G401 (cell line): ENCODE measurements at places on chromosomes 16 and 17. TPM values are rescaled to one million over a fixed set of nuclear protein-coding genes. Genes with fewer than 3 reads are reported as not detected.

- DNase-seq: no peak
Observed at GRCh38 chr16:1464894-1465566, 9.8 kb downstream of the CLCN7 start.

DNA sequence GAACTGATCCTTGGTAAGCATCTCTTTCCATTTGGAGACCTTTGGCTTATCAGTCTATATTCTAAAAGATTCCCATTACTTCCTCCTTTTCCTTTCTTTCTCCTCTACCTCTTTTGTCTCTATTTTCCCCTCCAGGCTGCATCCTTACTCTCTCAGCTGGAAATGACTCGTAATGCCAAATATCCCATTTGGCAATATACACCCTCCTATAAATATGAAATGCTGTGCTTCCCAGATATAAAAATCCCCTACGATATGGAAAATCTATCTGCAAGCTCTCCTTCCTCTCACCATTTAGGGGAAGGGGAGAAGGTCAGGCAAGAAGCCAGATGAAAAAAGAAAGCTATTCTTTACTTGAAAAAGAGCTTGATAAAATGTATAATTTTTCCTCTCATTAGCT lies 39.9 kb downstream of the XPO6 start:
- no peak for DNase-seq

DNA sequence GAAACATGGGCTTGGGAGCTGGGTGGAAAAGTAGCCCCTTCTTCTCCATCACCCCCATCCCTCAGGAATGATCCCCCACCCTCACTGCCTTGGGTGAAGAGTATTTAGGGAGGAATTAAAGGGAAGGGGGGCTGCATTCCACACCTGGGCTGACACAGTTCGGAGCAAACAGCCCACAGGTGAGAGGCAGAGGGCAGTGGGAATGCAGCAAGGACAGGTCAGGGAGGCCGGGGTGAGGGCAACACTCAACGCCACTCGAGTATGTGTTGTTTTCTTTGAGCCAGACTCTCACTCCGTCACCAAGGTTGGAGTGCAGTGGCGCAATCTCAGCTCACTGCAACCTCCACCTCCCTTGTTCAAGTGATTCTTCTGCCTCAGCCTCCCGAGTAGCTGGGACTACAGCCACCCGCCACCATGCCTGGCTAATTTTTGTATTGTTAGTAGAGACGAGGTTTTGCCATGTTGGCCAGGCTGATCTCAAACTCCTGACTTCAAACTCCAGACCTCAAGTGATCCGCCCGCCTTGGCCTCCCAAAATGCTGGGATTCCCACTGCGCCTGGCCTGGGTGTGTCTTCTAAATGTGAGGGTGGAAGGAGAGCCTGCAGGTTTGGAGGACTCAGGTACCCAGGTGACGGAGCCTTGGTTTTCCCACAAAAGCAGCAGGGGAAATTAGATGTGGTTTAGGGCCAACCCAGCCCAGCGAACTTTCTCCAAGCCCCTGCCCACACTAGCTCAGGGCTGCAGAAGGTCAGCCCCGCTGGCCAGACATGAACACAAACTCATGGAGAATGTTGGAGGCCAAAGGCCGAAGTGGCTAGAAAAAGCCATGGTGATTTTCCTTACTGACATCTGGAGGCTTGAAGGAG lies 21.2 kb upstream of the ITGA3 start:
- no peak for DNase-seq

DNA sequence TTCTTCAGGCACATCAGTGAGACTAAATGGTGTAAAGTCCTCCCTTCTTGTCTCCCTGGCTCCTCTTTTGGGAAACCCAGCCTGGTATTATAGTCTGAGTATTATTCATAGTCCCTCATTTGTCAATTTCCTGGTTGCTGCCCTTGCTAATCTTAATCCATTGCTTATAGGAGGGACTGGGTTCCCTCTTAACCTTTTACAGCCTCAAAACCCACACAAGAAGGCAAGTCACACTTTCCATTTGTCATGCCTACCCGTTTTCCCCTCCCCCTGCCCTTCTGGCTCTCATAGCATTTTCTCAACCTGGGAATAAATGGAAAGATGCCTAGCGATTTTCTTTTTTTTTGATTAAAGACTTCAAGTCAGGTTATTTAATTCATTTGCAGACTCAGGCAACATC lies 124.8 kb downstream of the MAP2K6 start:
- DNase-seq: no peak

- peak; percentile 73 for DNase-seq
Observed at GRCh38 chr17:8151641-8152111, 528 bp downstream of the PER1 start.

GRCh38 chr16:78503602-78504001 lies 404.1 kb downstream of the WWOX start:
- DNase-seq: peak; percentile 85

DNA sequence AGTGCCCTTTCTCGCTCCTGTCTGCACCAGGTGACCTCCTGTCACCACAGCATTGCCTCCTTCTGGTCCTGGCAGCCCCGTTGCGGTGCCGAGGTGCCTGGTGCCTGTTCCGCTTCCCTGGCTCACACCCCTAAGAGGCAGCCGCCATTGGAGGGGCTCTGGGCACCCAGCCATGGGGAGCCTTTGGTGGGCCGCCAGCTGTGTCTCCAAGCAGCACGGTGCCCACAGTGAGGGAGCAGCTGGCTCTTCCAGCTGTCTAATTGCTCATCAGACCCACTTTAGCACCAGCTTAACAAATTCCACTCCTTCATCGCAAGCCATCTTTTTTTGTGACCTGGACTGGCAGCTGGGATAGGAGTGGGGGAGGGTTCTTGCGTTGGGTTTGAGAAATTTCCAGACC lies 276.1 kb downstream of the SNX29 start:
- DNase-seq: no peak

GRCh38 chr17:34892461-34893249 lies 68.6 kb downstream of the CCT6B start:
- peak; percentile 53 for DNase-seq

DNA sequence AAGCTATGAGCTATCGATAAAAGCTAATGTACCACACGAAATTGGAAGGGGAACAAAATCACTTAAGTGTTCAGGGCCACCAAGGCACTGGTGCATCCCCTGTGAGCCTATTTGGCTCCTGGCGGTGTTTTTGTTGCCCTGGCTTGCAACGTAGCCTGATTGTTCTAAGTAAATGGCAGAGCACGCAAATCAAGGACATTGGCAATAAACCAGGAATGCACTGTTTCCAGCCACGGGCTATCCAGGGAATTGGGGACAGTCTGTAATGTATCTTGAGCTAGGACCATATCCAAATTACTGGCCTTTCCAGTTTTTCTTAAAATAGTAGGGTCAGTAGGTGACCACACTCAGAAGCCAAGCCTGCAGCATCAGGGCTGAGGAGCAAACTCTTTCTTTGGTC lies 734.0 kb downstream of the MAF start:
- DNase-seq: peak; percentile 13

- peak; percentile 65 for DNase-seq
Observed at GRCh38 chr16:9258423-9259051, 167.1 kb downstream of the HAPSTR1 start.

DNA sequence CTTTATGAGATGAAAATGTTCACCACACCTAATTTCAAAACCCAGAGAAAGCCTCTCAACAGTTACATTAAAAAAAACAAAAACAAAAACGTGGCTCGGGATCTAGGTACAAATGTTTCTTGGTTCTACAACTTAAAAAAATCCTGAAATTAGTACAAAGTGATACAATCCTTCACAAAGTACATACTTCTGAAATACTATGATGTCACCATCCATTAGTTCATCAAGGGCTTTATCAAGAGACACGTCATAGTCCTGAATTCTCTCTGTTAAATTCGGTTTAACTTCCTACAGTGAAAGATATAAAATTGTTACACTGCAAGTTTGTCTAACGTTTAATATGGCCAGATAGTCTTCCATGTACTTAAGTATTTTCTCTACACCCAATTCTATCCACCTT lies 18.2 kb downstream of the LITAFD start:
- no peak for DNase-seq

DNA sequence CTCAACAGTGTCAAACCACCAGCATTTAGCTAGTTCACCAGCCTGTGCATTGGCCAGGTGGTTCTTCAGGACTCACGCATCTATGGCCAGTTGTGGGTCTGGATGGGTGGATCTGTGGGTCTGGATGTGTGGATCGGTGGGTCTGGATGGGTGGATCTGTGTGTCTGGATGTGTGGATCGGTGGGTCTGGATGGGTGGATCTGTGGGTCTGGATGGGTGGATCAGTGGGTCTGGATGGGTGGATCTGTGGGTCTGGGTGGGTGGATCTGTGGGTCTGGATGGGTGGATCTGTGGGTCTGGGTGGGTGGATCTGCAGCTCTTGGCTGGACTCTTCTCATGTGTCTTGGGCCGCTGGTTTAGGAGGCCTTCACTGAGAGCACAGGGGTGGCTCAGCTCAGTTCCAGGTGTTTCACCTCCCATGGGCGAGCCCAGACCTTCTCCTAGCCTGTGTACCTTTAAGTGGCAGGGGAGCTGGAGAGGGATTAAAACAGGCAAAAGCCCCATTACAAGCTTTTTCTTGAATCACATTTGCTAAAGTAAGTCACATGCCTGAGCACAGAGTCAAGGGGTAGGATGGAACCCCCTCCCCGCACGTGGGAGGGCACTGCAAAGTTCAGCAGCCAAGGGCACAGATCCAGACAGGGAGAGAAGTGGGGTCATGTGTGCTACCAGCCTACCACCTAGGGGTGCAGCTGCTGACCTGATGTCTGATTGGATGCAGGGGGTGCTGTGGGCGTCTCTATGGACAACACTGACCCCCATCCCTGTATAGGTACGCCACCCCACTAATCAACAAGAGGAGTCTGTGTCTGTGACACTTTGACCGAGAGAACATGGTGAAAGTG lies 3.4 kb upstream of the NUBP1 start:
- no peak for DNase-seq

GRCh38 chr16:13957197-13958078 lies 37.5 kb downstream of the ERCC4 start:
- no peak for DNase-seq

DNA sequence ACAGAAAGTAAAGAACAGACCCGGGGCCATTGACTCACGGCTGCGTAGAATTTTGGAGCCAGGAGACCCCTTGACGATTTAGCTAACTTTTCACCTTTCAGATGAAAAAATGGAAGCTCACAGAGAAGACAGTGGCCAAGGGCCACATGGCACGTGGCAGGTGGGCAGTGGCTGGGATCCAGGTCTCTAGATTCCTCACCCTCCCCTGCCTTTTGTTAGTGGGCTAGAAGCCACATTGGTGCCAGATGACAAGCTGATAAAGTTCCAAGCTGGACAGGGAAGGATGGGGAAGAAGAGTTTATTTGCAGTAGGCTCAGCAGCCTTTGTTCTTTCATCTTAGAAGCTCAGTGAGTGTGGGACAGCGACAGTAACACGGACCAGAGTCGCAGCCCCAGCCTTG lies 105.8 kb downstream of the SPACA3 start:
- DNase-seq: peak; percentile 82

- DNase-seq: no peak
Observed at GRCh38 chr16:88512728-88513696, 57.2 kb upstream of the ZC3H18 start.

DNA sequence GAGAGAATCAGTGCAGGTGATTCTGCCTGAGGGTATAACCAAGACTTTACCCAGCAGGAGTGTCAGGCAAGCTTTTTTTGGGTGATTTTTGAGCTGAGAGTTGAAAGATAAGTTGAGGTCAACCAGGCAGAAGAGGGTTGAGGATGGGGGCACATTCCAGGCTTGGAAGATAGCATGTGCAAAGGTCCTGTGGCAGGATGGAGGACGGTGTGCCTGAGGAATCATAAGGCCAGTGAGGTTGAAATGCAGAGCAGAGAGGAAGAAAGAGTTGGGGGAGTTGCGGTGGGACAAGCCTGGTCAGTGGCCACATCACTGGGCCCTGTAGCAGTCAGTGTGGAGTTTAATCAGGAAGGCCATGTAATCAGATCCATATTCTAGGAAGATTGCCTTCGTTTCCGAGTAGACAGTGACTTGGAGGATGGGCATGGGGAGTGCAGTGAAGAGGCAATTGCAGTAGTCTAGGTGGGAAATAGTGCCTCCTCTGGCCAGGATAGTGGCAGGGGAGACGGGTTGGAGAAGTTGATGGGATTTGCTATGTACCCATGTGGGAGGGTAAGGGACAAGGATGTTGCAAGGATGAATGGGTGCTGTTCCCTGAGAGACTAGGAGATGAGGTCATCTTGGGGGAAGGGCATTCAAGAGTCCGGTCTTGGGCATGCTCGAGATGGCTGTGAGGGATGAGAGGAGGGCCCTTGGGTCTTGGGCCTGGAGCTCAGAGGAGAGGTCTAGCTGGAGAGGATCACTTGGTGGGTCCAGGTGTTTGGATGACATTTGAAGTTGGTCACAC lies 3.9 kb downstream of the PLEKHG4 start:
- no peak for DNase-seq

NEUROD2 gene
- total RNA-seq: not detected in 2 replicates

GRCh38 chr17:81192386-81193050 lies 26.5 kb upstream of the AATK start:
- no peak for DNase-seq

- no peak for DNase-seq
Observed at GRCh38 chr16:51876934-51877333, 670.0 kb downstream of the TOX3 start.

DNA sequence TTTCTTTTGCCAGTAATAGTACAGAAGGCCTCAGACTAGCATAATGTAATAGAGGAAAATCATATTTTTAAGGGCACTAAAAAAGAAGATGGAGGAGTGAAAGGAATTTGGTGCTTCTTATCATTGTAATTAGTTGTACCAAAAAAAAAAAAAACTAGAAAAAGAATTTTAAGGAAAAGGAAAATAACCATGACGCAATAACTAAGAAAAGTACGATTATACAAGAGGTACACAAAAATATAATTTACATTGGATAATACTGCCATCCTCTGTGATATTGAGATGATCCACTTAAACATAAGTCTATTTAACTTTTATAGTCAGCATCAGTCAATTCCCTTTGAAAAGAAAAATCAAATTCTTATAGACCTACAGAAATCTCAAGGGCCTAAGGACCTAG lies 146.7 kb upstream of the IRX5 start:
- no peak for DNase-seq

DNA sequence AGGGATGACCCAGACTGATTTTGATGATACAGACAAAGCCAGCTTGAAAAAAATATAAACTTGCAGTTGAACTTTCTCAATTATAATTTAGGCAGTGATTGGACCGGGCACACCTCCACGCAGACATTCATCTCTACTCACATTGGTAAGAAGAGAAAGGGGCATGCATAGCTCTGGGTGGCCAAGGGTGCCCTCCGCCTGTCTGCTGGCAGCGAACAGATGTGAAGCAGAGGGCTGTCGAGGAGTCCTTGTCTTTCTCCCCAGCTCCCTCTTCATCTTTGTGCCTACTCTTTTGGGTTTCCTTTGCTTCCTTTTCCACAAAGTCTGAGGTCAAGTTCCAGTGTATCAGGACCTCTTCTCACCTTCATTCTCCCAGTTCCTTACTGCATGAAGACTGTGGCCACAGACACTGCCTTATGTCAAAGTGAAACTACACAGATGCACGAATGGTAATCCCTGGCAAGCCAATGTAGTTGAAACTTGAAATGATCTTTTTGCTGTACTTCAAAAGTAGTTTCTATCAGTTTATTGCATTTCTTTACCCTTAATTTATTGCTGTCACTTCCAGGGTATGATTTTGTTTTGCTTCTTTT lies 343.7 kb upstream of the SOX9 start:
- DNase-seq: no peak

ARHGAP27 gene
- total RNA-seq: 20.9 and 24.9 TPM in 2 replicates

GRCh38 chr16:88508376-88508867 lies 55.3 kb downstream of the ZFPM1 start:
- no peak for DNase-seq
